ENCODE measurements at places on chromosomes 12 and 14.

GRCh38 chr14:49768301-49769121 is 558 bp downstream of the KLHDC2 start:
- DNase-seq: peak; percentile 67

- DNase-seq: no peak
Observed at GRCh38 chr12:110885152-110885840, 35.1 kb downstream of the MYL2 start.

- peak; percentile 68 for DNase-seq
Observed at GRCh38 chr14:76926521-76927251, 100.5 kb downstream of the LRRC74A start.

GRCh38 chr12:123983822-123984485 is 10.9 kb downstream of the ZNF664 start:
- peak; percentile 80 for DNase-seq

GRCh38 chr14:60092526-60092920 is 800 bp downstream of the PCNX4 start:
- DNase-seq: peak; percentile 49
